ENCODE measurements at places on chromosomes 2 and 18. TPM values are rescaled to one million over a fixed set of nuclear protein-coding genes. Genes with fewer than 3 reads are reported as not detected.
A peak's percentile ranks its signal among the peaks of the same experiment; 100 is the strongest.

- peaks cover 23% of the 10 kb centered on the region for H3K36me3 ChIP-seq
- peak overlapping the region; percentile 71 for H3K27ac ChIP-seq
- peaks cover 39% of the 10 kb centered on the region for H3K4me1 ChIP-seq
- H3K27me3 ChIP-seq = no peaks in the 10 kb centered on the region
Observed at GRCh38 chr2:3460831-3461800, 58.2 kb downstream of the ADI1 start.

GRCh38 chr2:160427629-160428404 lies 65.8 kb downstream of the RBMS1 start:
- H3K4me1 ChIP-seq = peaks cover 63% of the 10 kb centered on the region
- H3K36me3 ChIP-seq = no peaks in the 10 kb centered on the region
- peak overlapping the region; percentile 63 for H3K27ac ChIP-seq
- DNase-seq = no peak
- peak overlapping the region; percentile 18 for H3K4me3 ChIP-seq
- H3K27me3 ChIP-seq = no peaks in the 10 kb centered on the region

DNA sequence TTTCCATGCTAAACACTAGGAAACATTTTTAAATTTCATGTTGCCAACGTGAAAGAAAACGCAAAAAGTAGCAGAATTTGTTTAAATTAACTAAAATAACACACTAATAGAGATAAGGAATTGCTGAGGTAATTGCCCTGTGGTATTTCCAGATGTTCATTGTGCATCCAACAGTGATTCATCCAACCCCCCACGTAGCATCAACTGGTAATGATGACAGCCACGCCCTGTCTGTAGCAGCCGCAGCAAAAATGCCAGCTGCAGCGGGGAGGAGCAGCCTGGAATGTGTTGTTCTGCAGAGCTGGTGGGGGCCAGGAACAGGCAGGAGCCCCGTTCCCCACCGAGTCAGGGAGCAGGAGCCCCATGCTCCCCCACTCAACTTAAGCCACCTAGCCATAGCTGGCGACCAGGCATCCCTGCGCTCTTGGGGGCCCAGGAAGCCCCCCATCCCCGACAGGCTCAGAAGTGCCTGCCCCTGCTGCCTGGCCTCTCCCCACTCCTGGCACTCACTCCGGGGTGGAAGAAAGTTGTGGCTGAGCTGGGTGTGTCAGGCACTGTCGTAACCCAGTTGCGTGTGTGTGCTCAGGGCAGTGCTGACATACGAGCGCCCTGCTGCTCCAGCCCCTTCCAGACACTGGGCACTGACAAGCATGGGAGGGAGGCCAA lies 695.1 kb upstream of the ACVR2A start:
- no peaks in the 10 kb centered on the region for H3K36me3 ChIP-seq
- no peak overlapping the region for H3K4me3 ChIP-seq
- no peak for DNase-seq
- H3K27ac ChIP-seq = no peak overlapping the region
- H3K4me1 ChIP-seq = no peaks in the 10 kb centered on the region

Gene TRAK2
- 159 TPM for total RNA-seq

Gene UPP2
- total RNA-seq = not detected
